Immature natural killer cell (primary cell): ENCODE measurements at places on chromosomes 7 and 10.

DNA sequence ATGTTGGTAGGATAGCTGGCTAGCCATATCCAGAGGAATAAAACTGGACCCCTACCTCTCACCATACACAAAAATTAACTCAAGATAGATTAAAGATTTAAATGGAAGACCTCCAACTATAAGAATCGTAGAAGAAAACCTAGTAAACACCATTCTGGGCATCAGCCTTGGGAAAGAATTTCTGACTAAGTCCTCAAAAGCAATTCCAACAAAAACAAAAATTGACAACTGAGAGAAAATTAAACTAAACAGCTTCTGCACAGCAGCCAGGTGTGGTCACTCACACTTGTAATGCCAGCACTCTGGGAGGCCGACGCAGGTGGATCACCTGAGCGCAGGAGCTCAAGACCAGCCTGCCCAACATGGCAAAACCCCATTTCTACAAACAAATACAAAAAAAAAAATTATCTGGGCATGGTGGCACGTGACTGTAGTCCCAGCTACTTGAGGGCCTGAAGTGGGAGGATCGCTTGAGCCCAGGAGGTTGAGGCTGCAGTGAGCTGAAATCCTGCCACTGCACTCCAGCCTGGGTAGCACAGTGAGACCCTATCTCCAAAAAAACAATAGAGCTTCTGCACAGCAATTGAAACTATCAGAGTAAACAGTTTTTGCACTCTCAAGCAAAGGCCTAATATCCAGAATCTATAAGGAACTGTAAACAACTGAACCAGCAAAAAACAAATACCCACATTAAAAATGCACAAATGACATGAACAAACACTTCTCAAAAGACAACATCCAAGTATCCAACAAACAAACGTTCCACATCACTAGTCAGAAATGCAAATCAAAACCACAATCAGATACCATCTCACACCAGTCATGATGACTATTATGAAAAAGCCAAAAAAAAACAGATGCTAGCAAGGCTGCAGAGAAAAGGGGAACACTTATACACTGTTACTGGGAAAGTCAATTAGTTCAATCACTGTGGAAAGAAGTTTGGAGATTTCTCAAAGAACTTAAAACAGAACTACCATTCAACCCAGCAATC is 4.8 kb downstream of the CRPPA start:
- no peak for DNase-seq

GRCh38 chr10:124547647-124548168 is 86.1 kb downstream of the LHPP start:
- DNase-seq, result no peak

GRCh38 chr7:90864088-90864487 is 268.0 kb downstream of the CDK14 start:
- no peak for DNase-seq

GRCh38 chr7:10579561-10579960 is 394.1 kb upstream of the PHF14 start:
- DNase-seq, result no peak

DNA sequence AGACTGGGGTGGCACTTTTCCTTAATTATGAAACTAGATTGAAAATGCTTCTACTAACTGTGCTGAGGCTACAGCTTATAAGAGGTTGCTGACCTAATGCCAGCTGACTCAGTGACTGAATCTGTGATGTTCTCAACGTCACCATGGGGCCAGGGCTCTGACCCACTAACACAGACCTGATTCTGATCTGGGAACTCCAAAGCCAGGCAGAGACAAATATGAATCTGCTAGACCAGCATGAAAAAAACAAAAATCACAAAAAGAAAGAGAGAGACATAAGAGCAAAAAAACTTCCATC is 16.1 kb downstream of the USP6NL start:
- DNase-seq, result no peak

- no peak for DNase-seq
Measured at GRCh38 chr10:75083972-75084833, 27.3 kb upstream of the SAMD8 start.

GRCh38 chr7:101365956-101366355 is 3.3 kb downstream of the COL26A1 start:
- no peak for DNase-seq

GRCh38 chr10:501596-501995 is 187.9 kb downstream of the DIP2C start:
- no peak for DNase-seq

- no peak for DNase-seq
Measured at GRCh38 chr7:145732521-145732920, 384.1 kb upstream of the CNTNAP2 start.

GRCh38 chr10:44387853-44388251 is 3.0 kb upstream of the CXCL12 start:
- no peak for DNase-seq

DNA sequence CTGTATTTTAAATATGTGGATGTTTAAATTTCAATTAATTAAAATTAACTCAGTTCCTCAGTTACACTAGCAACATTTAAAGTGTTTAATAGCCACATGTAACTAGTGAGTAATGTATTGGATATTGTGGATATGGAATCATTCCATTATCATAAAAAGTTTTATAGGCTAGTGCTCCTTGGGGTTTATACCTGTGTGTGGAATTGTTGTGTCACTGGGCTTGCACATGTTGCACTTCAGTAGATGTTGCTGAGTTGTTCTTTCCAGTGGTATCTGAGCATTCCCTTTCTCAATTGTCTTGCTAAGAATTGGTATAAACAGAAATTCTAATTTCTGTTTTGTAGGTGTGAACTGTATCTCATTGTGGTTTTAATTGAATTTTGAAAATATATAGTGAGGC is 113.0 kb downstream of the ADK start:
- no peak for DNase-seq

DNA sequence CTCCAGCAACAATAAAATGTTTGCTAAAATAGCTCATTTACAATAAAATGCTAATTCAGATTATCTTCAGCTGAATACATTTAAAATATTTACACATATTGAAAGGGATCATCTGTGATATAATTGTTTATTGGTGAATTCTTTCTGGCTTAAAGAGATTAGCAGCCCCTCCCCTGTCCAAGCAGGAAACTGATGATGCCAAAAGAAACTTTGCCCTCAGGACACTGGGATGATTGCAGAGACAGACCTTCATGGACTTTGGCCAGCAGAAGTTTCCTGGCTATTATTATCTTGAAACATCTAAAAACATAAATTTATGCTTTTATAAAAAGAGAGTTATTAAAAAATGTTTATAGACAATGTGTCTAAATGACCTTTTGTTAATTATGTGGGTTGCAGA is 764.9 kb upstream of the MBL2 start:
- DNase-seq, result no peak

- DNase-seq, result no peak
Measured at GRCh38 chr7:157017603-157018327, 7.3 kb upstream of the MNX1 start.

- no peak for DNase-seq
Measured at GRCh38 chr7:130024390-130024789, 26.8 kb downstream of the ZC3HC1 start.

DNA sequence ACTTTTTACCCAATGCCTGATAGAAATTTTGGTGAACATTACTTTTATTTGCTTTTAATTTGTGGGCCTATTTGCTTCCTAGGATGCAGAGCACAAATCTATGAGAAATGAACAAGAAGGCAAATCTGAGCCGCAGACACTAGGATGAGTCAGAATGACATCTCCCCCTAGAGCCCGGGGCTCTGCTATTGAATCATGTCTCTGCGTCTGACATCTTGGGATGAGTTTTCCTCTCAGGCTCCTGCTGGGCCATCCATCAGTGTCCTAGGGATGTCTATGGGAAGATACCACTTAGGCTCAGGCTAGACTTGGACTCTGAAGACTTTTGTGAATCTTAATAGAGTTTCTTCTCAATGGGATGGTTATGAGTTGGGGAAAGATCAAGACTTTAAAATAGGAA is 157.3 kb upstream of the MTPN start:
- DNase-seq, result no peak

- no peak for DNase-seq
Measured at GRCh38 chr7:22586101-22586785, 86.3 kb upstream of the STEAP1B start.

GRCh38 chr10:42896735-42897134 is 114.1 kb downstream of the BMS1 start:
- no peak for DNase-seq
